Uterus (tissue), 4 donors: ENCODE measurements at places on chromosomes 12 and 14.

DNA sequence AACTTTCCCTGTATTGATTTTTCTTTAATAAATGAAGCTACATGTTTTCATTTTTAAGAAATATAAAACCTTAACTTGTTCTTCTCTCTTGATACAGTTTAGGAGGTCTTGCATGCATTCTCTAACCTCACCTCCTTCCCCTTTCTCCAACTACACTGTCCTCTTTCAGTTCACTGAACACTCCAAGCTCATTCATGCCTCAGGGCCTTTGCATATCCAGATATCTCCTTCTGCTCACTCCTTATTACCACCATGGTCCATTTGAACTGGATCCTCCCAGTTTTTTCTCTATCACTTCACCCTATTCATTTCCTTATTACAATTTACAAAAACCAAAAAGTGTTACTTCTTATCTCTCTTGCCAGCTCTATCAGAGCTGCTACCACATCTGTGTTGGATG, 242.9 kb upstream of the PLEKHG7 start:
- H3K27ac ChIP-seq, result no peak overlapping the region
- H3K27me3 ChIP-seq, result no peaks in the 10 kb centered on the region
- no peaks in the 10 kb centered on the region for H3K36me3 ChIP-seq
- DNase-seq, result no peak
- H3K4me3 ChIP-seq, result no peak overlapping the region

DNA sequence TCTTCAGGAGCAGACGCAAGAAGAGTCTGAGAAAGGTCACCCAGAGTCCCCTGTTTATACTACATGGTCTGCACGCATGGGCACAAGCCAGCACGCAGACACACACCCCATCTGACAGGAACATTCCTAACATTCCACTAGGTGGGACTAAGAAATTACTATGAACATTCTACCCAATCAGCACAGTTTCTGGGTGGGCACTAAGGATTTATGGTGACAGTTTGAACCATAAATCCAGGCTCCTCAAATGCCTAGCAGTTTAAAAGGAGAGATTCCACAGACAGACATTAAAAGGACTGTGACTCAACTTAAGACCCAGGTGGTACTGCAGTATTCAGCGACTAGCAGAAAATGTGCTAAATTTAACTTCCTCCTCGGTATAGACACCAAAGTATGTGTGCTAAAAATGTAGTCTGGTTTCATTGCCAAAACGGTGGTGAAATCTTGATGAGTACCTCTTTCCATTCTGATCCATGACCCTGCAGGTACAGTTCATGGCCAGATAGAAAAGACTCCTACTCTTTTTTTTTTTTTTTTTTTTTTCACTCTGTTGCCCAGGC, 16.2 kb downstream of the ABHD4 start:
- H3K36me3 ChIP-seq, result no peaks in the 10 kb centered on the region
- H3K4me1 ChIP-seq, result no peaks in the 10 kb centered on the region
- H3K27ac ChIP-seq, result peak overlapping the region; percentile 24
- DNase-seq, result no peak

- no peak overlapping the region for H3K4me3 ChIP-seq
- no peaks in the 10 kb centered on the region for H3K27me3 ChIP-seq
- H3K27ac ChIP-seq, result no peak overlapping the region
- H3K36me3 ChIP-seq, result no peaks in the 10 kb centered on the region
- H3K4me1 ChIP-seq, result no peaks in the 10 kb centered on the region
Observed at GRCh38 chr14:27863166-27863565, 903.4 kb upstream of the FOXG1 start.

DNA sequence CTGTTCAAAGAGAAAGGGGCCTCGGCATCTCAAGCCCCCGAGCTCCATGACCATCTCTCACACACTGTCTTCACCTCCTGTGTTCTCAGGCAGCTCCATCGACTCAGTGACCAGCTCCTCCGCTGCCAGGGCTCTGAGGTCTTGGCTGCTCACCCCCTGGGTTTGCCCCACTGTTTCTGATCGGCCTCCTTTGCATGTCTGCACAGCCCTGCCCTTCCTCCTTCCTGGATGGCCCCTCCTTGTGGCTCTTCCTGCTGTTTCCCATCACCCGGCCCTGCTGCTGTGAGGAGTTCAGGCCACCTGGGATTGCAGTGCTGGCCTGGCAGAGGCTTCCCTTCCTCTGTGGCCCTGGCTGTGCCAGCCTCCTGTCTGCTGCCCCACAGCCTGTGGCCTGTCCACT, 38.1 kb upstream of the PIWIL1 start:
- no peak overlapping the region for H3K27ac ChIP-seq
- DNase-seq, result no peak
- H3K4me1 ChIP-seq, result no peaks in the 10 kb centered on the region
- H3K4me3 ChIP-seq, result no peak overlapping the region
- no peaks in the 10 kb centered on the region for H3K36me3 ChIP-seq
- no peaks in the 10 kb centered on the region for H3K27me3 ChIP-seq

DNA sequence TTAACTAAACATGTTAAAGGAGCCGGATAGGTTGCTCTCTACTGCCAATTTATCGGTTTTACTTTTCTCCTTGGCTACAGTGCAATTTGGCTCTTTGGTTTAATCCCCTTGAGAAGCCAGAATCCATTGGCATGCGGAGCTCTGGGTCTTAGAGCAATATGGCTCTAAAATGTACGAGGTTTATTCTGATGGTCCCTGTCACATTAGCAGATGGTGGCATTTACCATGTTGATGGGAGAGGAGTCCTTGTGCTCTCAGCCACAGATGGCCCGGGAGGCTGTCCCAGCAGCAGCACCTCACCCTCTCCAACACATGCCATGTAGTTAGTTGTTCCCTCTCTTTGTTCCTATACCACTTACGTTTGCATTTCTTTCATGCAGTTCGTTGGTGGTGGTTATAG, 179.7 kb downstream of the RGS6 start:
- H3K27ac ChIP-seq, result no peak overlapping the region
- no peaks in the 10 kb centered on the region for H3K4me1 ChIP-seq
- H3K27me3 ChIP-seq, result no peaks in the 10 kb centered on the region

GRCh38 chr12:88063375-88063774, 34.2 kb upstream of the C12orf50 start:
- no peak for DNase-seq
- H3K36me3 ChIP-seq, result no peaks in the 10 kb centered on the region
- no peaks in the 10 kb centered on the region for H3K4me1 ChIP-seq
- no peak overlapping the region for H3K27ac ChIP-seq

DNA sequence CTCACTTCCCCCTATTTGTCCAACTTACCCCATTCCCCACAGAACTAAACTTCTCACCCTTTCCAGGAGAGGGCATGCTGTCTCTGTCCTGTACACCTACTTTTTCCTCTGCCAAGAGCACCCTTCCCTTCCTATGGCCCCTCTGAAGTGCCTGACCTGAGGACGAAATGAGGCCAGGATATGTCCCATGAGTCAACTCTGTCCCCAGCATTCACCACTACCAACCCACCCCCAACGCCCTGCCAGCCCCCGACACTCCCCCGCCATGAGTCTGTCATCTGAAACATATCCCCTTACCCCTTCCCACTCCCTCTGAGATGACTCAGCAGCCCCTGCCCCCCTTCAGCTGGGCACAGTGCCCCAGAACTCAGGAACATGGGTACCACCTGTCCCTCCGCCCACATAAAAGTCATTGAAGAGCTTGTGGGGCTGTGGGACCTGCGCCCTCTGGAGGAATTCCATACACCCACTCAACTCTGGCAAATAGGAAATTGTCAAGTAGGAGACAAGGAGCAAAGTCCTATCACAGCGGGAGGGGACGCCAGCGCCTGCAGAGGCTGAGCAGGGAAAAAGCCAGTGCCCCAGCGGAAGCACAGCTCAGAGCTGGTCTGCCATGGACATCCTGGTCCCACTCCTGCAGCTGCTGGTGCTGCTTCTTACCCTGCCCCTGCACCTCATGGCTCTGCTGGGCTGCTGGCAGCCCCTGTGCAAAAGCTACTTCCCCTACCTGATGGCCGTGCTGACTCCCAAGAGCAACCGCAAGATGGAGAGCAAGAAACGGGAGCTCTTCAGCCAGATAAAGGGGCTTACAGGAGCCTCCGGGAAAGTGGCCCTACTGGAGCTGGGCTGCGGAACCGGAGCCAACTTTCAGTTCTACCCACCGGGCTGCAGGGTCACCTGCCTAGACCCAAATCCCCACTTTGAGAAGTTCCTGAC, 26.3 kb downstream of the ITGA7 start:
- DNase-seq, result no peak
- H3K27ac ChIP-seq, result no peak overlapping the region
- H3K4me3 ChIP-seq, result no peak overlapping the region
- H3K27me3 ChIP-seq, result no peaks in the 10 kb centered on the region

GRCh38 chr12:21618566-21618965, 13.9 kb upstream of the GYS2 start:
- H3K27ac ChIP-seq, result no peak overlapping the region
- H3K27me3 ChIP-seq, result no peaks in the 10 kb centered on the region
- H3K4me1 ChIP-seq, result no peaks in the 10 kb centered on the region

- no peaks in the 10 kb centered on the region for H3K36me3 ChIP-seq
- H3K27me3 ChIP-seq, result no peaks in the 10 kb centered on the region
- peak overlapping the region; percentile 38 for H3K27ac ChIP-seq
- H3K4me3 ChIP-seq, result no peak overlapping the region
- DNase-seq, result peak; percentile 65
Observed at GRCh38 chr12:69415471-69416275, 54.5 kb upstream of the FRS2 start.

GRCh38 chr12:80053051-80053790, 46.1 kb upstream of the OTOGL start:
- H3K4me1 ChIP-seq, result no peaks in the 10 kb centered on the region
- no peaks in the 10 kb centered on the region for H3K36me3 ChIP-seq
- peak; percentile 81 for DNase-seq

- DNase-seq, result no peak
- H3K27ac ChIP-seq, result no peak overlapping the region
- H3K27me3 ChIP-seq, result no peaks in the 10 kb centered on the region
Observed at GRCh38 chr12:58272461-58272860, 331.1 kb downstream of the ATP23 start.

DNA sequence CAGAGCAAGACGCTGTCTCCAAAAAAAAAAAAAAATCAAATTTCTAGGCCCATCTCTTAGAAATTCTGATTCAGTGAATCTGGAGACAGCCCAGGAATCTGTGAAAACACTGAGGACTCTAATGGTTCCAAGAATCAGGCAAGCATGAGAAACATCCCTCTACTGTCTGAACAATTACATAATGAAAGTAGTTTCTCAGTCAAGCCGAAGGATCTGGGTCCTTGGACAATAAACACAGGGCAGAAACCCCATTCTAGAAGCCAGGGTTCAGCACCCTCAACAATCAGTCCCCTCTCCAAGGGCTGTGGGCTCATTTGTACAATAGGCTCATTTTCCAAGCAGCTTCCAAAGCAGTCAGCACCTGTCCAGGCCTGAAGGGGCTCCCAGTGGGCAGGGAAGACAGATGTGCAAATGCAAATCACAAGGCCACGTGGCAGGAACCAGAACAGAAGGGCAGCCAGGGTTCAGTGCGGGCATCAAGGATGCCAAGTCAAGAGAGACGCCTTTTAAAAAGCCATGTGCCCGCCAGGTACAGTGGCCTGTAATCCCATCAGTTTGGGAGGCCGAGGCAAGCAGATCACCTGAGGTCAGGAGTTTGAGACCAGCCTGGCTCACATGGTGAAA, 96.1 kb downstream of the KSR2 start:
- H3K36me3 ChIP-seq, result no peaks in the 10 kb centered on the region
- H3K4me1 ChIP-seq, result no peaks in the 10 kb centered on the region
- peaks cover 5% of the 10 kb centered on the region for H3K27me3 ChIP-seq
- no peak overlapping the region for H3K27ac ChIP-seq

DNA sequence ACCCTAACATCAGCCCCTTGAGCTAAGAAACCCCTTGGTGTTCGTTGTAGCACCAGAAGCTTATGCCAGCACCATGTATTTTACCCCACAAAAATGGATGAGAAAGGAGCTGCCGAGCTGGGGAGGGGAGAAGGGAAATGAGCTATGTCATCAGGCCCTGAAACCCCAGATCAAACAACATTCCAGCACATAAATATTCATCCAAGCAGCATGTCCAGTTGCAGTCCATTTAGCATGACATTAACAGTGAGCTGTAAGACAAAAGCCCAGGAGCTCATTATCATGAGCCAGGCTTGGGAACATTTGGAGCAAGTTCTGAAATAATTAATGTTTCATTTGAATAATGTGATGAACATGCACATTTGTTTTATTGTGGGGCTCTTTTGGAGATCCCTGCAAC, 630.1 kb upstream of the TMEM132C start:
- no peak for DNase-seq
- H3K27me3 ChIP-seq, result no peaks in the 10 kb centered on the region
- H3K36me3 ChIP-seq, result no peaks in the 10 kb centered on the region
- H3K4me3 ChIP-seq, result no peak overlapping the region

DNA sequence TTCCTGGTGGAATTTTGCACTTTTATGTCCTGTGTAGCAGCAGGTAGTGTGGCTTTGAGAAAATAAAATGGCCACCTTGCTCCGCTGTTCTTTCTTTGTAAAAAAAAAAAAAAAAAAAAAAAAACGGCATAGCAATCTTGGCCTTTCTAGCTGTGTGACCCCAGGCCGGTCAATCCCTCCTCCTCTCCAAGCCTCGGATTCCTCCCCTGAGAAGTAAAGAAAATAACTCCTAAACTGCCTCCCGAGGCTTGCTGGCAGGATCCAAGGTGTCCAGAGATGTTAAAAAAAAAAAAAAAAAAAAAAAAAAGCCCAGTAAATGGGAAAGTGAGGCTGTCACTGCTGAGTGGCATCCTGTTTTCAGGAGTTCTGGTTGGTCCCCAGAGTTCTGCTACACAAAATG, 23.9 kb upstream of the MAP1LC3B2 start:
- no peaks in the 10 kb centered on the region for H3K4me1 ChIP-seq
- no peak for DNase-seq
- no peaks in the 10 kb centered on the region for H3K36me3 ChIP-seq
- H3K4me3 ChIP-seq, result no peak overlapping the region

DNA sequence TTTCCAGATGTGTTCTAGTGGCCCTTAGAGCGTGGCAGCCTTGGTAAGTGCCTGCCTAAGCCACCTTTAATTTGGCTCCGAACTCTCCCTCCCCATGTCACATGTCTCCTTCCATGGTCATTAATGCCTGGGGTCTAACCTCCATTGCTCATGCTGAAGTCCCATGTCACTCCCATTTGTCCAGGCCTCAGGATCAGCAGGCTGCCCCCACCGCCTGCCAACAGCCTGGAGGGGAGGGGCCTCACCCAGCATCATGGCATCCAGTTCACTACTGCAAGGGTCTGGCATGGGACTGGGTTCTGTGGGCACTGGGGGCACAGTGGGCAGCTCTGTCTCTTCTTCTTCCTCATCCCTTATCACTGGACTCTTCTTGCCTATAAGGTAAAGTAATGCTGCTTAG, 4.4 kb downstream of the MMP19 start:
- no peaks in the 10 kb centered on the region for H3K27me3 ChIP-seq
- no peak for DNase-seq
- no peak overlapping the region for H3K27ac ChIP-seq
- H3K4me3 ChIP-seq, result no peak overlapping the region
- H3K36me3 ChIP-seq, result no peaks in the 10 kb centered on the region

DNA sequence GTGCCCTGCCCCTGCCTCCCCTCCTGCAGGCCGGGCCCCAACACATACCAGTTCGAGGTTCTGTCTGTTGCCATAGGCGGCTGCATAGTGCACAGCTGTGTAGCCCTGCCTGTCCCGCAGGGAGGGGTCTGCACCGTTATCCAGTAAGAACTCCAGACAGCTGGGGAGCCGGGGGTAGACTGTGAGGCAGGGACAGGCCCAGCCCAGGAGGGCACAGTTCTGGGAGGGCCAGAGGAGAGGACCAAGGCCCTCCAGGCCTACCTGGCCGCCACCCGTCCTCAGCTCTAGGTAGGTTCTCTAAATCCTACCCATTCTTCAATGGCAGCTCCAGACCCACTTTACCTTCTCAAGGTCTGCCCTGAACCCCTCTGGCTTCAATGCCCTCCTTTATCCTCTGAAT, 9.5 kb downstream of the ANKRD52 start:
- no peak overlapping the region for H3K4me3 ChIP-seq
- DNase-seq, result no peak
- no peaks in the 10 kb centered on the region for H3K27me3 ChIP-seq
- no peak overlapping the region for H3K27ac ChIP-seq
- no peaks in the 10 kb centered on the region for H3K4me1 ChIP-seq
